MV-4-11 (cell line): ENCODE measurements at places on chromosomes 3 and 15.

- no peak for DNase-seq
These were observed 40.2 kb upstream of the ARF4 start for GRCh38 chr3:57637391-57637790.

DNA sequence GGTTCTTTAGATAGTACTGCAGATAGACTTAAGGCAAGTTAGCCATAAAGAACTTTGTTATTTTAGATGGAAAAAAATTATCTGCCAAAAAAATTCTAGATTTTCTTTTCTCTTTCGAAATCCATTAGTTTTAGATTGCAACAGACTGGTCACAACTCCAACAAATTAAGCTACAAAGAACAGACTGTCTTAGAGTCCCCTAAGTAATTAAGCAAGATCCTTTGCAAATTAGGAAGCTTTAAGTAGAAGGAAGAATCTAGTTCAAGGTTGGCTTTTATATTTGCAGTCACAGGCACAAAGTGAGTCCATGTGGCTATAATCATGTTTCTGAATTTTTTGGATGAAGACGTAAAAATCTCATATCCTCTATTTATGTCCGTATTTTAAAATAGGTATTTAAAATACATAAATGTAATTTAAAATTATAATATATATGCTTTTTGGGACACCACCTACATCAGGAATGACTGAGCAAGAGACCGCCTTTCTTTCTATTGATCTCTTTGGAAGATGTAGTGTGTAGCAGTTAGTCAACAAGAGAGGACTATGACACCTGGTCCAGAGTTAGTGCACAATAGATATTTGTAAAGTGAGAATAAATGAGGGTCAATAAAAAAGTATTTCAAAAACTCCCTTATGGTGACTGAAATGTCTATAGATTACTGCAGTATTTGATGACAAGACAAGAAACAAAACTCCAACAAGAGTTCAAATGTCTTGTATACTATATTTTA is 34.4 kb downstream of the TMEM45A start:
- peak; percentile 56 for DNase-seq

- peak; percentile 54 for DNase-seq
These were observed 37.0 kb downstream of the CDC25A start for GRCh38 chr3:48151058-48151806.

DNA sequence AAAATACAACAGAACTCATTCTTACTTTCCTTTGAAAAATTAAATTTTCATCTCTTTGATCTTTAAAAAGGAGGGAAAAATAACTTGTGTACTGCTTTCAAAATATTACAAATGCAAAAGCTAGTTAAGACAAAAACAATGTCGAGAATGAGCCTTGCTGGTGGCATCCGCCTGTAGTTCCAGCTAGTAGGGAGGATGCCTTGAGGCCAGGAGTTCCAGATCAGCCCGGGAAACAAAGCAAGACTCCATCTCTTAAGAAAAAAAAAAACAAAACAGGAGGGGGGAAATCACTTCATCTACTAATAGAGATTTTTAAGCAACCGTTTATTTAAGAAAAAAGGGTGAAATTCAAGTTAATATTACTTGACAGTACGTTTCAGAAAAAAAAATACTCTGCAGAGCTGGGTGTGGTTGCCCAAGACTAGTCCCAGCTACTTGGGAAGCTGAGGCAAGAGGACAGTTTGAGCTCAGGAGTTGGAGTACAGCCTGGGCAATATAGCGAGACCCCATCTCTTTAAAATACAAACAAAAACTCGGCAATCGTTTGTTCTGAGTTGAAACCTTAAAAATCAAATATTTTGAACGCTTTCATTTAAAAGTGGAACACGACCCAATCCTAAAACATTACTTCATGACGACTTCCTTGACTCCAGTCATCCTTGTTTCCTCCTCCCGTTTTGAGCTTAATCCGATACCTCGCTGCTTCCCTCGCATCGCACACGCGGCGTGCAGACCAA is 1.2 kb downstream of the KPNA1 start:
- no peak for DNase-seq

DNA sequence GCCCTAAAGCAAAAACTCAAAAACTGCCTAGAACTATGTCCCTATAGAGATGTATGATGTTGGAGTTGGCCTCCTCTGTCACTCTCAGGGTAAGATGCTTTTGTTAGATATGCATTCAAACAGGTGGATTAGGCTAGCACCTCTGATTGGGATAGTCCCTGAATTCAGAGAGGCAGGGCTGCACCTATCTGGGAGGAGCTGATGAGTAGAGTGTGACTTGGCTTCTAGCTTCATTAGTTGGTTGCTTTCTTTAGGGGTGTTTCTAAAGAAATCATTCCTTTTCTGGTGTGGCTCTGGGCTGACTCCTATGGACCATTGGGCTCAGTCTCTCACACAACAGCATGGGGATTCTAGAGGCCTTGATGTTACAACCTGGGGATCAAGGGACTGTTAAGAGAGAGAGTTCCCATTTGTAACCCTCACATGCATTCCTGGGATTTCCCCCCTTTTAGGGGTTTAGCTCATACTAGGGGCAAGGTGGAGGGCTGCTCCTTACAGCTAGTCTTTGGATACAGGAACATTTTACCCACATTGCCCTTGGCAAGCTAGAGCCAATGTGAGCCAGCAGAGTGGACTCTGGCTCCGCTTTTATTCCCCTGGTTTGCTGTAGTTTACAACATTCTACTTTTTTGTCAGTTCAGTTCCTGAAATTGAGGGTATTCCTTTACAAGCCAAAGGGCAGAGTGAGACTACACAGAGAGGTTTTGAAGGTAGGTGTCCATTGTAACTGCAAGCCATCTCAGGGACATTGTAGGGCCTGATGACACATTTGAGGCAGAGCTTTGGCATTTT is 7.5 kb downstream of the ZNF592 start:
- no peak for DNase-seq

DNA sequence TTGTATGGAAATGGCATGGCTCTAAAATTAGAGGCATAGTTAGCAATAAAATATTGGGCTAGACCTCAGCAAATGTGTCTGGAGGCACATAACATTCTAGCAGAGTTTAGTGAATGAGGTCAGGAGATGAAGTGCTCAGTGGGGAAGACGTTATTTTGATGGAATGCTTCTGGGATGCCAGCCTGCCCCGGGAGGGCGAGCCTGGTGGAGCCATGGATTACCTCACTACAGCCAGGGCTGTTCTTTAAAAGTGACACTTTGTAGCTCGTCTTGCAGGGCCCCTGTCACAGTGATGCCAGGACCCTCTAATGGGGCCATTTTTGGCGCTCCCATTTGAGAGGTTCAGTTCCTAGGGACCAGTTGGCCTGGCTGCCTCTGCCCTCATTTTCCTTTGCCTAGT is 48.5 kb downstream of the PXYLP1 start:
- DNase-seq, result no peak

DNA sequence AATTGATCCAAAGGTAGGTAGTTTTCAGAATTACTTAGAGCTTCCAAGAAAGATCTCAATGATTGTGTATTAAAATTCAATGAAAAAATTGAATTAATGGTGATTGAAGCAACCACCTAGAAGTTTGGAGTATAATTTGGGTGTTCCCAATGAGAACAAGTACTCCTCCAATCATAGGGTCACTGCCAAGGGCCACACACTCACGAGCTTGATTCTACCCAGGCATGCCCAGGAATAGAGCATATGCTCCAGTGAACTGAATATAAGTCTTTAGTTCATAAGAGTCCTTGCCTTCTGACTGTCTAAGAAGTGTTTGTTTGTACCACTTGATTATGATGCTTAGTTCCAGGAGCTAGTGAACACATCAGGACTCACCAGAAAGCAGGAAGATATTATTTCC is 133.9 kb downstream of the CPNE4 start:
- DNase-seq, result no peak

GRCh38 chr15:89088605-89089315 is 504 bp downstream of the ABHD2 start:
- no peak for DNase-seq

DNA sequence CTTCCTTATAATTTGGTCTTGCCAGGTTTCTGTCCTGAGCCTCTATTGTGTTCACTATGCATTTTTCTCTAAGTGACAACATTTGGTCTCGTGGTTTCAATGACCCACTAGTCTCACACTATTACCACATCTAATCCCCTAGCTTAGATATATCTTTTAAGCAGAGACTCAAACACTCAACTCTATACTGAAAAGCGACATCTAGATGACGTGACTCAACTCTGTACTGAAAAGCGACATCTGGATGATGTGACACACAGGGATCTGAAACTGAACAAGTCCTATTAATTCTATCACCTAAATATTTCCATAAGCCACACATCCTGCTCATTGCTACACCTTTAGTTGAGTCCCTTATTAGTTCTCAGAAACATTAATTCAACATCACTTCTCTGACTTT is 141.7 kb upstream of the MBNL1 start:
- DNase-seq, result peak; percentile 97

DNA sequence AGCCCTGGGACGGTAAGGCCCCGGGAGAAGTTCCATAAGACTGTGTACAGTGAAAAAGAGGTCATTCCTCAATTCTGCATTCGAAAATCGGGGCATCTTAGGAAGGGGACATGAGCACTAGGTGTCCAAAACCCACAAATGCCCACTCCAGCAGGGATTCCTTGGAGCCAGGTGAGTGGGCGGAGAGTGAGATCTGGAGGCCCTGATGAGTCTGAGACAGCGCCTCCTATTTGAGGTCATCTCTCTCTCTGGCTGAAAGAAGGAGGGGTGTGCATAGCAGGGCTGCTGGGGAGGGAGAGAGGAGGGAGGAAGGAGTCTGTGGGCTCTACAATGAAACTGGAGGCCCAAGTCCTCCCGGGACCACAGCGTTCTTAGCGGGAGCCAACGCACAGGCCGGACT is 38.1 kb upstream of the LACTB start:
- DNase-seq, result no peak

DNA sequence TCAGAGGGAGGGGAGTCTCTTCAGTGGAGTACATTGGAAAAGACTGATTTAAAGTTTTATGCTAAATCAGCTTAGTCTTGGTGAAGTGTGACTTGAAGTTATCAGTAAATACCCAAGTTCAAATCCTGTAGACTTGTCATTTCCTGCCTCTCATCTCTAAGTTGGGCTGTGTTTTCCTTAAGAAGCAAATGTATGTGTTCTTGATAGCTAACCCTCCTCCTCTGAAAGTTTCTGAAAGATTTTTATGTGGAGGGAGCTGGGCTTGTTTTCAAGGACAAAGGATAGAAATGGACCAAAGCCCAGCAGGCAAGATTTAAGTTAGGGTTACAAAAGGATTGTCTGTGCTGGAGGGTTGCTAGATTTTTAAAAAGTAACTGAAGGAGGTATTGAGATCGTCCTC is 4.2 kb downstream of the MAPKBP1 start:
- DNase-seq, result no peak

DNA sequence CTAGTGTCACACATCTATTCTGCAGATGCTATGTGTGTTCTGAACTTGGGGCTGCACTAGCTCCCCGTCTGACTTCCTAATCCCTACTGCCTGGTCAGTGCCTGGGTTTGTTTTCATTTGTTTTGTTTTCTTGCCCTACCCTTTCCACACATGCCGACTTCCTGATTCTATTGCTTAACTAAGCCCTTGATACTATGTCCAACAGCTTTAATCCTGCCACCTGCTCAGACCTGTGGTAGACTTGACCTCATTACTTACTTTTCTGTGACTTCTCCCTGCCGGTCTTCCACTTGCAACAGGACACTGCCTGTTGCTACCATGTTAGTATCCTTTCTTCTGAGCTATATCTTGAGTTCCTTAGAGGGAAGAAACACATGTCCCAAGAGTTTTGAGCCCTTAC is 39.3 kb upstream of the CEMIP start:
- peak; percentile 30 for DNase-seq

DNA sequence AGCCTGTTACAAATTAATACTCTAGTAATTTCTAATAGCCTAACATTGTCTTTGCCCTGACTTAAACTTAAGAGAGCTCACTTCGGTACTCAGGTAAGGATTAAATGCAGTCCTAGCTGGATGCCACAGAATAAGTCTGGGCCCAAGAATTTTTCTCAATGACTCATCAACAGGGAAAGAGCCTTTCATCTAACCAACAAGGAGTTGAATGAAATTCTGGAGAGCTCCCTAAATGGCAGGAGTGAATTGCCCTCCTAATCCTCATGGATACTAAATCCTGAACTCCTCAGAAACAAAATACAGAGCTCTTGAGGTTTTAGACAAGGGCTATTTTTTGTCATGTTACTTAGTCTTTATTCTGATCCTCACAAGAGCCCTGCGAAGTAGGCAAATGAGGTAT is 159.5 kb downstream of the PLCH1 start:
- DNase-seq, result no peak

DNA sequence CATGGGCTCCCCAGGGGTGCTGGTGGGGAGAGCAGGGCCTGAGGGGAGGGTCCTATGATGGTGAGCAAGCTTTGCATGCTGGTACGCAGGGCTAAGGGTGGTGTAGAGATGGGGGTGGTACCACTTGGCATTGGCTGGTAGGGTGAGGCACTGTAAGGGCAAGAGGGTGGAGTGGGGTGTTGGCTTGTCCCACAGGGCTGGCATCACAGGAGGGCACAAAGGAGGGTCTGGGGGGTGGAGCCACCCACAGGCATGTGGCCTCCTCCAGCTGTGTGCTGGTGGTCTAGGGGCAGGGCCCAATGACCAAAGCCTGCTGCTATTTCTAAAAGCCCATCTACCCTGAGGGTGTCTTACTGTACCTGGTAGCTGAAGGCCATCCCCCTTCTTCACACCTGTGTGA is 65.2 kb upstream of the SEC13 start:
- no peak for DNase-seq

- DNase-seq, result peak; percentile 62
These were observed 1.8 kb upstream of the ZMYND10 start for GRCh38 chr3:50347187-50347813.

DNA sequence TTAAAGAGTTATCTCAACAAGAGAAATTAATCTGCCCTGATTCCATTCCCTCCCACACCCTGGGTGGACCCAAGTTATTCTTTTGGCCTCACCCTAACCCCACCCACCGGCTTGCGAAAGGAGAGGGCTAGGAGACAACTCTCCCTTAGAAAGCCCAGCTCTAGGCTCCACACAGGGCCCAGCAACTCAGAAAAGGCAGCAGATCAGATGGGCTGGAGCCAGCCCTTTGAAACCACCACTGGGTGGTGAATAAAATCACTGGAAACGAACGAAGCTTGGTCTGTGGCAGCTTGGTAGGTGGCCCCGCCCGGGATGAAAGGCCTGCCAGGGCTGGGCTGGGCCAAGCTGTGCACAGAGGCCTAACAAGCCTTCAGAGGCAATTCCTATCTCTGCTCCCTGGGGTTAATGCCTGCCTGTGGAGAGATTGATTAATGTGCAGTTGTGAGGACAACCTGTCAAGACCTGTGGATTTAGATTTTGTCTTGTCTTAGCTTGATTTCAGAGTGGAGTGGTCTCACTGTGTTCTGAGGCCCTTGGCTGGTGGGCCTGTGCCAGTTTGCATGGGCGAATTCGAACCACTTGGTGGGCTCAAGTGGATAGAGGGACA is 38.8 kb downstream of the BHLHE40 start:
- peak; percentile 29 for DNase-seq

DNA sequence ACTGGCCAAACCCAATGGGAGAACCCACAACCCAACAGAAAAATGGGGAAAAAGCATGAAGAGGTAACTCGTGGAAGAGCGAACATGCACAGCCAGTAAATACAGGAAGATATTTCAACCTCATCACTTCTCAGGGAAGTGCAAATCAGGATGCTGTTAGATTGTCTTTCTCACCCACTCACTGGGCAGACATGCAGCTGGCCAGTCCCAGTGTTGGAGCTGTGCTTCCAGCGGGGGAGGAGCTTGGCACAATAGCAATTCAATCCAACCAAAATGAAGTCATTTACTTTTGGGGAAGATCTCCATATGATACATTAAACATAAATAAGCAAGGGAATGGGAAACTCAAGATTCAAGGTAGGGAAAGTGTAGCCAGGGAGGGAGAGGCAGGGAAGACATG is 12.1 kb downstream of the WNT7A start:
- no peak for DNase-seq
